Neural progenitor cell (in vitro differentiated cells): ENCODE measurements at places on chromosomes 2 and 18. TPM values are rescaled to one million over a fixed set of nuclear protein-coding genes. Genes with fewer than 3 reads are reported as not detected.
A peak's percentile ranks its signal among the peaks of the same experiment; 100 is the strongest.

ANKRD30B gene
- not detected in 2 replicates for total RNA-seq

DNA sequence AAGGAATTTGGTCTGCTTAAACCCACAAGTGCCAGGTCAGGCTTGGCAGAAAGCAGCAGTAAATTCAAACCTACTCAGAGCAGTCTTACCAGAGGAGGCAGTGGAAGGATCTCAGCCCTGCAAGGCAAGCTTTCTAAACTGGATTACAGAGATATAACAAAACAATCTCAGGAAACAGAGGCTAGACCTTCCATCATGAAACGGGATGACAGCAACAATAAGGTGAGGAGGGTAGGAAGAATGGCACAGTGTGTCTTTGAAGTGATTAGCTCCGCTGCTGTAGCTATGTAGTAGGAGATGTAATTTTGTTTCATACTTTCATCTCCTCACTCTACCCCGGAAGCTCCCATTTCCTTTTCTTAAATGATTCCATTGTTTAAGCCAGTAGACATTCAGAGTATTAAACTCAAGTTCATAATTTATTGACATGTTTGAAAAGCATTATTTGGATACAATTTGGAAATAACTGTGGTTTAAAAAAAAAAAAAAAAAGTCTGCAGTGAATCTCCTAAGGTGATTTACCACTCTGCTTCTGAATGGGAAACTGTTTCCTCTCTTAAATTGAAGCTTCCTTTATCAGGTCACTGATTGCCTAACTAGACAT is 29.4 kb upstream of the DYSF start:
- DNase-seq = no peak

SERPINB3 gene
- total RNA-seq = not detected in 2 replicates

GRCh38 chr2:57563015-57563414 is 483.6 kb upstream of the VRK2 start:
- DNase-seq = no peak

DNA sequence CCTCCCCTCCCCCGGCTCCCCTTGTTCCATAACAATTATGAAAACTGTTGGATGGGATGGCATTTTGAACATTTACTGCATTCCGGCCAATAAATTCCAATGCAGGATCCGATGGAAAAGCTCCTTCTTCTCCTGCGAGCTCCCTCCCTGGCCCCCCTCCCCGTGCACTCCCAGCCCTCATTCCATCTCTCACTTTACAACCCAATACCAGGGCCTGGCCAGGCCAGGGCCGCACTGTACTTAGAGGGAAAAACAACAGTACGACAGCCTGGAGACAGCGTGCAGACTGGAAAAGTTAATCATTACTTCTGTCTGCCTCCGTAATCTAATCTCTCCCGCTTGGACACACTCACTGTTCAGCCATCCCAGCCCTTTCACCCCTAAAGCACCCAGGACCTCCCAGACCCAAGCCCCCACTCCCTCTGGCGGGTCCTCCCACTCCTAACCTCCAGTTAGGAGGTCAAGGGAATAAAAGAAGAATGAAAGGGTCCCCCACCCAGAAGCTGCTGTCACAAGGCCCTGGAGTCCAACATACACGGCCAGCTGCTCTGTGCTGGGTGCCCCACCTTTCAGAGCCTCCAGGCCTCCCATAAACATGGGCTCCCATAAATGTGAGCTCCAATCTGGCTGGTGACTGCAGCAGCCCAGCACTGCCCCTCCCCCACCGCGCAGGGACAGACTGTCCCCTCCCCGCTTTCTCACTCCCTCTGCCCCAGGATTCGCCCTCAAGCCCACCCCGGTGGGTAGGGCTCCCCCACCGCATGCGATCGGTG is 20.6 kb downstream of the SMAD7 start:
- peak; percentile 53 for DNase-seq

DNA sequence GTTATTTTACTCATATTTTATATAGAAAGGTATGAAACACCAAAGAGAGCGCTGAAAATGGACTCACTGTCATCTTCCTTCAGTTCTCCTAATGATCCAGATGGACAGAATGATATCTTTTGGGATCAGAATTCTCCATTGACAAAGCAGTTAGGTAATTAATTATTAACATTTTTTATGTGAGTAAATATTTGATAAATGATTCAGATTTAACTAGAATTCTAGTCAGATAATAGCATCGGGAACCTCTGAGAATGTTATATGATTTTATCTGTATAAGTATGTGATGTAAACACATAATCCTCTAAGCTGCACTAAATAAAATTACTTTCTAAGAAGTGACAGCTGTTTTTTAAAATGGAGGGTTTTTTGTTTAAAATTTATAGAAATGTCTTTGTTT is 2.0 kb downstream of the ETAA1 start:
- DNase-seq = no peak

DNA sequence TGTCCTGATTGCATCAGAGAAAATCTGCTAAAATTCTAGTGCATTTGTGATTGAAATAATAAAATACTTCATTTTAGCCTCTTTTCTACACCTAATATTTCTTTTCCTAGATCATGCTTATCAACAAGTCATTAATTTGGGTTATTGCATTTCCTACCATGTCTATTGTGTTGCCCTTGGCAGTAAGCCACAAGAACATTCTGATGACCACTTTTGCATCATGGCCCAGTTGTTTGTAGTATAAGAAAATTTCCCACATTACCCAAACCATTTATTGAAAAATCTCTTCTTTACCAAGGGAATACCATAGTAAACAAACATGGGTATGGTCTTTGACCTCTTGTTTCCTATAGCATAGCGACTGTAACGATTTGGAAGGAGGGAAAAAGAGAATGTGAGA is 76.3 kb downstream of the R3HDM1 start:
- no peak for DNase-seq

DYSF gene
- total RNA-seq = 0.39 and 1.1 TPM in 2 replicates

CFAP65 gene
- total RNA-seq = 0.22 and 0.80 TPM in 2 replicates

DNA sequence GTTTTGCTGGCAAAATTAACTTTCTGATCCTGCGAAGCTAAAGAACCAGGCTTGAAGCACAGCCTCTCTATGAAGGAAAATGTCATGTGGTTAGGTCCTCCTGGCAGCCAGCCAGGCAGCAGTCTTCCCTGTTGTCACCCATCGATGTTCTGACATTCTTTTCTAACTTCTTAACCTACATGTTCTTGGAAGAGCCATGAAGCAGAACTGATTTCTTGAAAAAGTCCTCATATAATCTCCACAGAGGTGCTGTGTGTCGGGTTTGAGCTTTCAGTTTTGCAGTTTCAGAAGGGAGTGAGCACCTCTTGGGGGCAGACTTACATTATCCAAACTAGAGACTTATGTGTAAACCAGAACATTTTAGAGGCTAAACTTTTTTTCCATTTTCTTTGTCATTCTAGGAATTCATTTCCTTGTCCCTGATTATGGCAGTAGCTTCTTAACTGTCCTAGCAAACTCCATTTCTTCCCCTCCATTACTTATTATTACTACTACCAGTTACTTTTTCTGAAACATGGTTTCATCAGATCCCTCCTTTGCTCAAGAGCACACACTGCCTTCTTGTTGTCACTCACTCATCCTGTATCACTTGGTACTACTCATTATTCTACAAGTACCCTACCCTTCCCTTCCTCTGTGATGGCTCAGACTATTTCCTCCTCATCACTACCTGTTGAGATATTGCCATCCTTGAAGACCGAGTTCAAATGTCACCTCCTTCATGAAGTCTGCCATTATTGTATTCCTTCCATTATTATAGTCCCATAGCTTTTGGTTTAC is 31.1 kb downstream of the DOK1 start:
- no peak for DNase-seq

DNA sequence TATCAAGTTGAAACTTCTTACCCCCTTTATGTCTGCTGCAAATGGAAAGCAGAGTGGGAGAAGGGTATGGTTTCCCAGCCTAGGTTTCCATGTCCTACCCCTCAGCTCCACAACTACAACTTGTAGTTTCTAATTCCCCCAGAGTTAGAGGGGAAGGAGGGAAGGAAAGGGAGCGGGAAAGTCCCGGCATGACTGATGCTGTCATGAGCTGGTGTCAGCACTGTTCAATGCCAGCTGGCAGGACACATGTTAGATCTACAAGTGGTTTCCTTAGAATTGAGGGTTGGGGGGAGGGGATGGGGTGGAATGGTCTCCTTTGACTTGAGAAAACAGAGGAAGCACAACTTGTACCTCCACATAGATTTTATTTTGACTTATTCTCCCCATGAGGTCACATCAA is 194.0 kb downstream of the MBD2 start:
- no peak for DNase-seq

DNA sequence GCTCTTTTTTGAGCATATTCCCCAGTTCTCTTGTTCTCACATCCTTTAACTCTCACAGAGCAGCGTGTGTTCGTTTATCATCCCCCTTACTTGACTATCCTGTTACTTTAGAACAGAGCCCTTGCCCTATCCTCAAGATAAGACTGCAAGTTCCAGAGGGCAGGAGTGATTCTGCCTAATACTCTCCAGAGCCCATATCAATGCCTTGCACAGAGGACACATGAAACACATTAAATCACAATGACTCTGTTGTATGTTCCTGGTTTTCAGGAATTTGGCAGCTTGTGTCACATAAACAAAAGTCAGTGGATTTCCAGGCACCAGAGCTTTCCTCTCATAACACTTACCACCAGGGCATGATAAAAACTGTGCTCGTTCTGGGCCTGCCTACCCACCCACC is 156.7 kb downstream of the RNF144A start:
- no peak for DNase-seq

PXDN gene
- total RNA-seq = 118 and 128 TPM in 2 replicates

DNA sequence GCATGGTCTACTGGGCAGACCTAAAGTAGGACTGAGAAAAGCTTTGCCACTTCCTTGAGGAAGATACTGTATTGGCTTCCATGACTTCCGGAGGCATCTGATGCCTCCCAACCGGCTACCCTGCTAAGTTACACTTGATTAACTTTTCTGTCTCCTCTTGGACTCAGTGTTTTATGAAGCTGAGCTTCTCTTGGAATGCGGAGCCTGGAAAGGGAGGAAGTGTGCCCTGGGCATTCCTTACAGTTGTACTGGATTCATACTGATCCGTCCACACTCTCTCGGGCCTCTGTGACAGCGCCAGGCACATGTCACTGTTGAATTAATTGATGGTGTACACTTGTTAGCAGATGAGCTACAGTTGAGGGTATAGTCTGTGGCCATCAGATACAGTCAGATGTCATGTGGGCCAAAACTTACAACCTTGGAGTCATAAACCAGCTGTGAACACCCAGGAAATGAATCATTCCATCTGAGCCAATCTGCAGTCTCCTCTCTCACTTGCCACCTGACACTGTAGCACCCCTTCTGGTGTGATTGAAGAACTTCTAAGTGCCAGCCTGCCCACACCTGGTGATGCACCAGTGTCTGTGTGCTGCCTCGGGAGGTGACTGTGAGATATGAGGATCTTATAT is 122.5 kb downstream of the FHOD3 start:
- no peak for DNase-seq

- peak; percentile 21 for DNase-seq
These were observed 5.1 kb downstream of the TRIB2 start for GRCh38 chr2:12721566-12722446.

CCDC150 gene
- total RNA-seq = 56.1 and 69.4 TPM in 2 replicates

GRCh38 chr2:121085801-121086200 is 199.2 kb downstream of the TFCP2L1 start:
- no peak for DNase-seq

DNA sequence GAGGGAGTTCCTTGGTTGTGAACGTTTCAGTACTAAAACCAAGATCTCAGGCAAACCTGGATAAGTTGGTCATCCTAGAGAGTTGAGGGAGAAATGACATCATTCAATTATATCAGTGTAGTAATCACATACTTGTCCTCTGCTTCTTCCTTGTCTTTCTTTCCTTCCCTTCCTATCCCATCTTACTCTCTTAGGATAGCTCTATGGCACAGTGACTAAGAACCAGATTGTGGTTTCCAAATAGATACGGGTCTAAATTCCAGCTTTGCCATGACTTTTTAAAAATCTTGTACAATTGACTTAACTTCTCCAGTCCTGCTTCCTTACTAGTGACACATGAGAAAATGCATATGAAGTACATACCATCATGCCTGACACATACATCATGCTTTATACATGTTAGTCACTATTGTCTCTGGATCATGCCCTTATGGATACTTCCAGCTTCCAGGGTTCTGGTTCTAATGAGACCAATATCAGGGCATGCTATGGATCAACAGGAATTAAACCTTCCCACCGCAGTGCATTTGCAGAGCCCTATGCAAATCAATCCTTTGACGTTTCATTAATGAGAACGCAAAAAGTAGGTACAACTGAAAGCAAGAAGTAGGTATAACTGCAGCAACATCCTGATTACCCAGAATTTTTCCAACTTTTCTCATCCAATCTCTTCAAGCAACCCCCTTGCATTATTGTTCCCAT is 168.0 kb upstream of the KLF7 start:
- no peak for DNase-seq

- no peak for DNase-seq
These were observed 3.7 kb downstream of the CCL20 start for GRCh38 chr2:227817336-227817735.

SERPINB13 gene
- total RNA-seq = not detected in 2 replicates

DNA sequence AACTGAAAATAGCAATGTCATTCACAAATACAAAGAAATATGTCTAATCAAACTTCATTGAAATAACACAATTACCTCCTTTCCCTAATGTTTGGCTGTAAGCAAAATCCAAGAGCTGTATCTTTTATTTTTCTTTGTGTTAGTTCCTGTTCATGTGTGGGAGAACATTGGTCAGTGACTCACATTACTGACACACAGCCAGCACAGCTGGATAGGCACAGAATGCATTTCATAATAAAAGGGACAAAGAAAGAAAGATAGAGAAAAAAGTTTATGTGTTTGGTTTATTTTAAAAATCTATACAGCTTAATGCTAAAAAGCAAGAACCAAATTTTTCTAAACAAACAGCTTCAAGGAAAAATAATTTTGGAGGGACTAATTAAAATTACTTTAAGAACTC is 185.6 kb upstream of the COL3A1 start:
- no peak for DNase-seq

DNA sequence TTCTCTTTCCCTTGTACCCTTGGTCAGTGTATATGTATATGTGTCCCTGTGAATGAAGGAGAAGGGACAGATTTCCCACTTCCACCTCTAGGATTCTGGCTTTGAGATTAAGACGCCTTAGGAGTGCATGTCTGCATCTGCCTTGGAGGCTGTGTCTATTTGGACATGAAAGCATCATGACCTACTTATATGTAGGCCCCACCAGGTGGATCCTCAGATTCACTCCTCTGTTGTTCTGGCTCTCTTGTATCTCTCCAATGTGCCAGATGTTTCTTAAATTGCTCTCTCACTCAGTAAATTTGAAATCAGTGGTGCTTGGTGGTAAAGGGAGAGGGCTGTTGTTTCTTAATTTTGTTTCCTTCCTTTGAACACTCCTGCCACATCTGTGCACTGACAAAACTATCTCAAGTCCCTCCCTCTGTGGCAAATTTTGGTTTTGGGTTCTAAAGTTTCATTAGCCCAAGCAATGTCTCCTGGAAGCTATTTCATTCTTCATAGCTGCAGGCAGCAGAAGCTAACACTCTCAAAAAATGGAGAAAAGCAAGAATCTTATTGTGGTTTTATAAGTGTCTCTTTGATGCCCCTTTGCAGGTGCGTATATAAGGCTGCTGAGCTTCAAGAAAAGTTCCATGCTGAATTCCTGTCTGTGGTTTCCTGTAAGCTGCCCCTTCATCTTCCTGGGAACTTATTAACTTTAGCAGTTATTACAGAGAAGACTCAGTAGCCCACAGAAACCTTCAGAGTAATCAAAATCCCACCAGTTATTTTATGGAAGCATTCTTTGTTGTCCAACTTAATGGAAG is 179.7 kb upstream of the SETBP1 start:
- no peak for DNase-seq

CNDP1 gene
- total RNA-seq = not detected in 2 replicates

KCNJ13 gene
- 19.6 and 21.9 TPM in 2 replicates for total RNA-seq

GALR1 gene
- total RNA-seq = not detected in 2 replicates

UGT1A5 gene
- total RNA-seq = not detected in 2 replicates

- no peak for DNase-seq
These were observed 3.8 kb downstream of the CD207 start for GRCh38 chr2:70831861-70832260.

- no peak for DNase-seq
These were observed 106.2 kb upstream of the RNF152 start for GRCh38 chr18:61998957-61999356.
